Effector CD4-positive, alpha-beta T cell (primary cell): ENCODE measurements at places on chromosomes 3 and 15.
A peak's percentile ranks its signal among the peaks of the same experiment; 100 is the strongest.

- DNase-seq: no peak
These were observed 83.0 kb upstream of the LMOD3 start for GRCh38 chr3:69205385-69205784.

GRCh38 chr3:19738846-19739245 is 195.2 kb downstream of the EFHB start:
- DNase-seq: no peak

DNA sequence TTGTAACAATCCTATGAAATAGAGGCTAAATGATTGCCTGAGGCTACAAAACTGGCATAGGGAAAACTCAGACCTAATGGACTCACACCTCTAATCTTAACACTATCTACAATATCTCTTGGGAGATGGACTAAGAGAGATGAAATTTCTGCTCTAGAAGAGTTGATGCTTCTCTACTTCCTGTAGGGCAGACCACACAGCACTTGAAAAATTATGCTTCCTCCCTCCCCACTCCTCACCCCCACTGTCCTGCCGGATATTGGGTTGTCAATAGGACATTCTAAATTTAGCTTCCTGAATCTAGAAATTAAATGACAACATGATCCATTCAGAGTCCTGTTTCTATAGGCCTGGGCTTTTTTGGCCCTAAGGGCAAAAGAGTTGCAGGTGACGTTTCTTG is 295.6 kb downstream of the GAP43 start:
- no peak for DNase-seq

DNA sequence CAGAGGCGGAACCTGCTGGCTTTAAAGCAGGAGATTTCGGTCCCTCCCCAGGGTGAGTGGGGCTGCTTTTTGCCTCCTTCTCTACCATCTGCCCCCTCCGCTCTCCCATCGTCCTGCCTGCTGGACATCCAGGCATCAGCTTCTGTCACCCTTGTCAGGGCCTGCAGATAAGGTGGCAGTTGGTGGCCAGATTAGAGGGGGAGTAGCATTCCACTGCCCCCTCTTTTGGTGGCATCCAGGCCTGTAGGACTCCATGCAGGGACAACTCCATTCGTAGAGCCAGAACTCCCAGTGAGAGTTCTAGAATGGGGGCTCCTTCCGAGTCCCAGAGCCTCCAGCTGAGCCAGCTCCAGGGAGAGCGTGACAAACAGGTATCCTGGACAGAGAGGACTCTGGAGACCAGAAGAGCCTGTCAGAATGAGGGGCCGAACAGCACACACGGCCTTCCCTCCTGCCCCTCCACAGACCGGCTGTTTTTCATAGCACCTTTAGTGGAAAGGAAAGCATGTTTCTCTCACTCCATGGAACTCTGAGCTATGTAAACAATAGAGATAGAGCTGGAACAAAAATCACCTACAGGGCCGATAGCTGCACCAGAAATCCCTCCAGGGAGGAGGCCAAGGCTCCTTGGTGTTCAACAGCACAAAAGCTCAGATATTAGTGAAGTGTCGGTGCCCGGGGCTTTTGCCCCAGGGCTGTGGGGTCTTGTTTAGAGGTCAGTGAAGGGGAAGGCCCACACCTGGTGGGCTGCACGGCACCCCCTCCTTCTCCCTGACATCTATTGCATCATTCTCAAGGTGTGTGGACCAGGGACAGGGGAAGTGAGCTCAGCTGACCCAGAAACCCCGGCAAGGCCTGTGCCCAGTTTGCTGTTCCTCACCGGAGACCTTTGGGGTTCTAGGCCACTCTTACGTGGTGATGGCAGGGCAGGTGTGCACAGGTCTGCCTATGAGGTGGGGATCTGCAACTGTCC is 34.2 kb downstream of the MAGEF1 start:
- no peak for DNase-seq

GRCh38 chr3:14859880-14860279 is 41.1 kb downstream of the FGD5 start:
- DNase-seq: no peak

DNA sequence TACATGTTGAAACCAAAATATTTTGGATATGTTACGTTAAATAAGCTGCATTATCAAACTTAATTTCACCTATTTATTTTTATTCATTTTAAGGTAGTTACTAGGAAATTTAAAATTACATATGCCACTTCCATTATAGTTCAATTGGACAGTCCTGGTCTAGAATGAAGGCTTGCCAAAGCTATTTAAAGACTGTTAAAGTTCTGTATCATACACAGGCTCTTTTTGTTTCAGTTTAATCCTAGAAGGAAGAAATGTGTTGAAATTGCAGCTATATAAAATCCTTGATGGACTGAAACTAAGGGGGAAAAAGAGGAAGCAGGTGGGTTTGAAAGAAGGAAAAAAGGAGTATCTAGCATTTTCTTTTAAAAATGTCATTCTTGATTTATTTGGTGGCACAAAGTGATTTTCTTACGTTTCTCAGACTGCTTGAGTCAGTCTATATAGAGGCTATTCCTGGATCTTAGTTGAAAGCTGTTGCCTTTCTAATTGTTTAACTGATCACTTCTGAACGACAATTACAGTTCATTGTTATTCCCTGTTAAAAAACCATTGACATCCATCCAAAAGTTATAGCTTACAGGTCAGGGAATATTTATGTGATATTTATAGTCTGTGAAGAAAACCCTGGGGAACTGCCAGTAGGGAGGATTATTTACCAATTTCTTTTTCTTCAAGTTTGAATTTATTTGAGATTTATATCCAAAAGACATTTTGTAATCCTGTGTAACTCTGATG is 195.0 kb downstream of the RORA start:
- no peak for DNase-seq

GRCh38 chr3:17054301-17054981 is 169.7 kb downstream of the PLCL2 start:
- no peak for DNase-seq

DNA sequence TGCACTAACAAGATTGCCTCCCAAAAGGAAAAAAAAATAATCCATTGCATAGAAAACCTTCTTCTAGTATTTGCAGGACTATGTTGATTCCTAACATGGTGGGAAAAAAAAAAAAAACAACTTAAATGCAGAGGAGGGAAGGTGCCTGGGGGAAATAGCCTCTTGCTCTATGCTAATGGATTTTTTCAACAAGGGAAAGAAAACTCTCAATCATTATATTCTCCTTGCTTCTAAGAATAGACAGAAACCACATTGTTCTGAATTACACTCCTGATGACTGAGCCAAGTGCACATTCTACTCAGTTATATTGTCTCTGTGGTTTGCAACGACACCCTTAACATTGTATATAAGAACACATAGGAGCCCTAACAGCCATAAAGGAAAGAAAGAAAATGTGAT is 760.2 kb downstream of the NAALADL2 start:
- DNase-seq: no peak

- no peak for DNase-seq
These were observed 360.0 kb upstream of the PROK2 start for GRCh38 chr3:72144773-72145505.

DNA sequence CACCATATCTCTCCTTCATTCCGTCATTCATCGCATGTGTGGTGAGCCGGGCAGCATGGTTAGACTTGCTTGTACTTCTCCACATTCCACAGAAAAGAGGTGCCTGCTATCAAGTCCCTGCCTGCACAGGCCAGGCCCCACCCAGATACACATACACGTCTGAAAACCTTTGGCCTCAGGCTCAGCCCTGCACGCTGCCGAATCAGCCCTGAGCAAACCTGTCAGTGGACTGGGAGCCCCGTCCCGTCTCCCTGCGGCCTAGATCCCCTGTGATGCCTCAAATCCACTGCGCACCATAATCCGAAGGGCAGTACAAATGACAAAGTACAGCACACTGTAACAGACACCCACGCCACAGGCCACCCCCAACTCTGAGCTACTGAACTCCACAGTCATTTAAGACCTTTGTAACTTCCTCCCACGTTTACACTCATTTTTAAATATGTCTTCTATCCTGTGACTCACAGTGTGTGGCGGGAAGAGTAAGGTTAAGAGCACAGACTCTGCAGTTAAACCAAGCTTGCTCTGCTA is 67.1 kb downstream of the MB21D2 start:
- DNase-seq: no peak

- no peak for DNase-seq
These were observed 87.9 kb upstream of the MEF2A start for GRCh38 chr15:99477791-99478471.

- DNase-seq: no peak
These were observed 641 bp downstream of the ACVR2B start for GRCh38 chr3:38454178-38454883.

- DNase-seq: no peak
These were observed 821 bp upstream of the MAGI1 start for GRCh38 chr3:66039590-66039887.

DNA sequence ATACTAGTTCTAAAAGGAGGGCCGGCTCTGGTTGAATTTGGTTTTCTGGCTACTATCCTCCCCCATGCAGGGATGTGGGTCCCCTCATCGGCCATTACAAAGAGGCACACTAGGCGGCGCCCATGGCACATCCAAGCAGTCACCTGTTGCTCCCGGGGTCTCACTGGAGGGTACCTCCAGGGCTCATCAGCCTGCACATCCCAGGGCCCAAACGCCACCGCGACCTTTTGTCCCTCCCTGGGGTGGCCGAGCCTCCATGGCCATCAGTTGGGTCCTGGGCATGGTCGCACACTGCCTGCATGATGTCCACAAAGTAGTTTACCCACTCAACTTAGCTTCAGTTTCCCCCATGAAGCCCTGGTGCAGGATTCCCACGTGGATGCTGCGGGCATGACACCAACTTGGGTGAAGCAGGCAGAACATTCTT is 28.3 kb downstream of the IDH3A start:
- DNase-seq: no peak

DNA sequence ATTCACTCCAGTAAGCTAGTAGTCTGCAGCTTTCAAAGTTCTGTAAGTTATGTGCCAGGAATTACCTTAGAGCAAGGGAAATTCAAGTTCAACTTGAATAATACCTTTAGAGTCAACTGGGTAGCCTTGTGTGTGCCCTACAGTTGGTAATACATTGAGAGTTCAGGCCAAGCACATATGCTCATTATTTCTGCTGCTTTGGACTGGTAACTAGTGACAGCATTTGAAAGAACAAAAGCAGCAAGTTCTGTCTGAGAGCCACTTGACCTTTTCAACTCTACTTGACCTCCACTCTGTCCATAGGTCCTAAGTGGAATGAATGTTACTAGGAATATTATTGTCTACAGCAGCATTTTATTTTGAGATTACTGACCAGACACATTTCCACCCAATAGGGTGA is 723.5 kb downstream of the NLGN1 start:
- no peak for DNase-seq

DNA sequence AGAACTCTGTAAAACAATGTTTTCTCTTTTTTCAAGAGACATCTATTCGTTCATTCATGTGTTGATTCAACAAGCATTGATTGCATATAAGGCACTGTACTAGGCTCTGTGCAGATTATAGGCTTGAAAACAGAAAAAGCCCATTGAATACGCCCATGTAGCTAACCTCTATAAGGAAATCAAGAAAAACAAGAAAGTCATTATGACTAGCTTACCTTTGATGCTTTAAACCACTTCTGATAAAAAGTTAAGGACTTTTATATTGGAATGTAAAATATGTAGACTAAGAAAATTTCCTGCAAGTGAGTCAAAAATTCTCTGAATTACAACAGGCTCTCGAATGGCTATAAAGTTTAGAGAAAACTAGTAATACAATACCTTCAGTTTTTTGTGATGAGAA is 92.5 kb downstream of the BDH1 start:
- no peak for DNase-seq

GRCh38 chr3:121835465-121835801 is 424 bp downstream of the EAF2 start:
- no peak for DNase-seq

GRCh38 chr3:39267631-39268548 is 11.9 kb downstream of the CX3CR1 start:
- peak; percentile 50 for DNase-seq

DNA sequence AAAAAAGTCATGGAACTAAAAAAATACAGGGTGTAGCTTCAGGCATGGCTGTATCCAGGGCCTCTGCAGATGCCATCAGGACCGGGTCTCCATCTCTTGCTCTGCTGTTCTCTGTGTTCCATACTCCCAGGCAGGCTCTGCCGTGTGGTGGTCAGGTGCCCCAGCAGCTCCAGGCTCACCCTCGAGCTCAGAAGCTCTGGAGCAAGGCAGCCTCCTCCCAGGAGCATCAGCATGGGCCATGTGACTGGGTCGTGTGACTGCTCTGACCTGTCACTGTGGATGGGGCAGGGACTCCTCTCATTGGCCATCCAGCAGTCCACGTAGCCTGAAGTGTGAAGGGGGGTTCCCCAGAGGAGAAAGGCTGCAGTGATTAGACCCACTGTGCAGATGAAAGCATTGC is 8.5 kb downstream of the FBLN2 start:
- no peak for DNase-seq

- DNase-seq: no peak
These were observed 162.4 kb upstream of the CFAP20DC start for GRCh38 chr3:59212128-59212779.

- DNase-seq: no peak
These were observed 226.0 kb downstream of the TJP1 start for GRCh38 chr15:29596266-29596665.

DNA sequence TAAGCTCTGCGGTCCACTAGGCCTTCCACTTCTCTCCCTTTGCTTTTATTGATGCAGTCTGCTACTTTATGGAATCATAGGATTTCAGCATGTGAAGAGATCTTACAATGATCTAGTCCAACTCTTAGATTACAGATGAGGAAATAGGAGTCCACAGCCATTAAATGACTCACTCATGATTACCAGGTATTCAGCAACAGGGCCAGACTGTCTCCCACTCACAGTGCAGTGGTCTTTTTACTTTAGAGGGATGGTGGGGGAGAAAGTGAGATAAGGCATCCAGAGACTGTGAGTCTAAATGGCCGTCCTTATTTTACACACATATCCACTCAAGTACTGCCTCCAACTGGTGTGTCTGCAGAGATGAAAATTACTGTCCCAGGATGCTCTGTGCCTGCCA is 88.5 kb upstream of the SKOR1 start:
- DNase-seq: no peak
